ENCODE measurements at places on chromosomes 6 and 20.

GRCh38 chr6:88000713-88001112 lies 46.9 kb upstream of the SPACA1 start:
- no peak for DNase-seq

- peak; percentile 59 for DNase-seq
These were observed 559 bp downstream of the LAMA5 start for GRCh38 chr20:62366370-62367135.

GRCh38 chr6:170025935-170026750 lies 264.7 kb downstream of the DLL1 start:
- DNase-seq: peak; percentile 64

GRCh38 chr6:137286916-137287315 lies 67.7 kb upstream of the IFNGR1 start:
- DNase-seq: no peak

- DNase-seq: peak; percentile 63
These were observed 16.3 kb upstream of the UTRN start for GRCh38 chr6:144268794-144269349.

DNA sequence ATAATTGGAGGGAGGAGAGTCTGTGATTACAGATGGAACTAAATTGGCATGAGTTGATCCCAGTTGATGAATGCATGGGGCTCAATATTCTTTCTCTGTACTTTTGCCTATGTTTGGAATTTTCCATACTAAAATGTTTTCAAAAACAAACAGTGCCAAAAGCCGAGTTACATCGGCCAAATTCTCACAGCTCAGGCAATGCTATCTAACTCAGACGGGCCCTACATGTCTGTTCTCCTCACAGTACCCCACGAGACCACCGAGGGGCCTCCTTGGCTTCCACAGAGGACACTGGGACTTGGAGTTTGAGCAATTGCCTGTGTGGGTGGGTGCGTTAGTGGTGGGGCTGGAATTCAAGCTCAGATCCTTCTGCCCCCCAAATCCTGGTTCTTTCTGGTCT lies 413.2 kb downstream of the CDH26 start:
- DNase-seq: no peak

GRCh38 chr20:37636977-37637376 lies 56.9 kb upstream of the CTNNBL1 start:
- no peak for DNase-seq

DNA sequence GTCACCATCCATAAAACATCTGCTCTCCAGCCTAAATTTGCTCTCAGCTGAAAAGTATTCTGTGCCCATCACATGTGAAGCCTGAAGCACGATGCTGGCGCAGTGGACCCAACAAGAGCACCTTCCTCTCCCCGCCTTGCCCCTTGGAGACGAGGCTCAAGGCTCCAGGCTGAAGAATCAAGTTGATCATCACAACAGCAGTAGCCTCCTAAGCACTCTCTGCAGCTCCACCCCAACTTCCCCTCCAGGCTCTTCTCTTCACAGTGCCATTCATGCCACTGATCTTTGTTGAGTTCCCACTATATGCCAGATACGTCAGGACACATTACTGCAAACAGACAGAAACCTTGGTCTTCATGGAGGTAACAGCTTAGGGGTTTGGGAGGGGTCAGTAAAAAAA lies 41.6 kb upstream of the ZNF217 start:
- DNase-seq: no peak

GRCh38 chr6:41098366-41098765 lies 25.6 kb downstream of the NFYA start:
- DNase-seq: no peak

DNA sequence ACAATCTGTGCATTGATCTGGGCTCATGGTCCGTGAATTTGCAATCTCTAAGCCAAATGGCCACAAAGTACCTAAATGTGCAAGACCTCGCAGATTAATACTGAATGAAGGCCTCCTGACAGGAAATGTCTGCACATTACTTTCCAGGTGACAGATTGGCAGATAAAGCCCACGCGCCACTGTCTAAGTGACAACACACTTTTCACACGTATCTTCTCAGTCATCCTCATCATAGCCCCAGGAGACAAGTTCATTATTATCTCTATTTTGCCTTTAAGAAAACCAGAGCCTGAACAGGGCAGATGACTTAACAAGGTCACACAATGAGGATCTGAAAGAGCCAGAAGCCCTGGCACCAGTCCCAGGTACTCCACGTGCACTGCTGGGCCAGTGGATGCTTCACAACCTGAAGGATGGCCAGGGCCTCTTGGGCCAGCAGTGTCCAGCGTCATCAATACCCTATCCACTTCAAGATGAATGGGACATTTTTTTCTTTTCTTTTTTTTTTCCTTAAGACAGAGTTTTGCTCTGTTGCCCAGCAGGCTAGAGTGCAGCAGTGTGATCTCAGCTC lies 266.3 kb downstream of the PTPRT start:
- no peak for DNase-seq

DNA sequence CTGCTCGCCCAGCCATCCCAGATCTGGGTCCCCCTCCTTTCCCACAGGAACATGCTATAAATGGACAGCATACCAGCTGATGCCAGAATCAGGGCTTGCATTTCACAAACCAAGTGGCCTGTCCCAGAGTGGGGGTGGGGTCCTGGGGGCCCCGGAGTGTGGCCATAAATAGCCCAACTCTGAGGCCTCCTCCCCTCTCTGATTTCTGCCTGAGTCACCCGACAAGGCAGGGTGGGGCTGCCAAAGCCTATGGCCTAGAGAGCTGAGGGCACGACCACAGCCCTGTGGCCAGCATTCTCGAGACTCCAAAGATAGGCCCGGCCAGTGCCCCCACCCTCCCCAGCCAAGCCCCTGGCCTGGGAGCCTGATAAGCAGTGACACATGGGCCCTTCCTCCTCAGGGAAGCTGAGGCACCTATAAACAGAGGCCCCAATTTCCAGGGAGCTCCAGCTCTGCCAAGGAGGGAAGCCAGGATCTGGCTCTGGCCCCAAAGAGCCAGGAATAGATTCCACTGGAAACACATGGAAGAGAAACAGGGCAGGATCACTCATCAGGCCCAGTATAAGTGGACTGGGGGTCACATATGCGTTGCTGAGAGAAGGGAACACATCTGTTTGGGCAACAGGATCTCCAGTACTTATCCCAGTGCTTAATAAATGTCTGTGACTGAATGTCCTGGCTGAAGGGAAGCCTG lies 20.3 kb downstream of the SNTA1 start:
- peak; percentile 82 for DNase-seq

DNA sequence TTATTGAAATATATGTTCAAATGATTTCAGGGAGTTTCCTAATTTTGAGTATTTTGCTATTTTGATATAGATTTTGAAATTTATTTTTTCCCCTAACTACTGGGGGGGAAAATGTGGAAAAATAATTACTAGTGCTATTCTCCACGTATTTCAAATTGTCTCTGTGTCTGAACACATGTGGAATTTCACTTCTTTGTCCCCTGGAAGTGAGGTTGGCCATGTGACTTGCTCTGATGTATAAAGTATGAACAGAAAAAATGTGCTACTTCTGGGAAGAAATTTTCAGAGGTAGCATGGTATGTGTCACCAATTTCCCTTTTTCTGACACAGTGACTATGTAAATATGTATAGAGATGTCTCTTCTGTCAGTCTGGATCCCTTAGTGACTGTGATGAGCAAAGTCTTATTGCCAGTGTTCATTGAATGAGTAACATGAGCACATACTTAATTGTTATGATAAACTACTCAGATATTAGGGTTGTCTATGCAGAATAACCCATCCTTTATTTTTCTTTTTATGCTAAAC lies 215.4 kb upstream of the CCN2 start:
- DNase-seq: no peak

- no peak for DNase-seq
These were observed 15.1 kb downstream of the PDSS2 start for GRCh38 chr6:107444277-107444676.

DNA sequence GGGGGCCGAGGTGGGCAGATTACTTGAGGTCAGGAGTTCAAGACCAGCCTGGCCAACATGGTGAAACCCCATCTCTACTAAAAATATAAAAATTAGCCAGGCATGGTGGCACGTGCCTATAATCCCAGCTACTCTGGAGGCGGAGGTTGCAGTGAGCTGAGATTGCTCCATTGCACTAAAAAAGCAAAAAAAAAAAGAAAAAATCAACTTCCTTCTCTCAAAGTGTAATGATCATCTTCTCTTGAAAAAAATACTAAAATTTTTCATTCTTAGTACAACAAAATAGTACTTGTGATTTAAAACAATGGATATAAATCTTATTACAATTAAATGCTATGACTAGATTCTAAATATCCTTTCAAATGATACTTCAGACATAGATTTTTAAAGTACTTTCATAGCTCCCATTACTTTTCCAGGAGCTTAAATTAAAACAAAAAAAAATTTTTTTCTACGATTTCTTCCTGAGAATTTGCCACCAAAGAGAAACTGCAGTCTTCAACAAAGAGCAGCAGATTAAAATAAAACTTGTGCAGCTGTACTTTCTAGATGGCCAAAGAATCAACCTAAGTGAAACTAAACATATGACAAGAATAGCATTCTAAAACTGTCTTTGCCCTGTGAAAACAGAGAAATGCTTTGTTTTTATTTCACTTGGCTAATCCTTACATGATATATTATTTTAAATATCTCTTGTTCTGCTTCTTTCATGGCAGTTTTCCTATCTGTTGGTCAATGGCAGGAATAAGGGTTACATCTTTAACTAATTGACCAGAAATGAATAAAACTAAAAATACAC lies 75.2 kb downstream of the MAP3K5 start:
- DNase-seq: no peak

DNA sequence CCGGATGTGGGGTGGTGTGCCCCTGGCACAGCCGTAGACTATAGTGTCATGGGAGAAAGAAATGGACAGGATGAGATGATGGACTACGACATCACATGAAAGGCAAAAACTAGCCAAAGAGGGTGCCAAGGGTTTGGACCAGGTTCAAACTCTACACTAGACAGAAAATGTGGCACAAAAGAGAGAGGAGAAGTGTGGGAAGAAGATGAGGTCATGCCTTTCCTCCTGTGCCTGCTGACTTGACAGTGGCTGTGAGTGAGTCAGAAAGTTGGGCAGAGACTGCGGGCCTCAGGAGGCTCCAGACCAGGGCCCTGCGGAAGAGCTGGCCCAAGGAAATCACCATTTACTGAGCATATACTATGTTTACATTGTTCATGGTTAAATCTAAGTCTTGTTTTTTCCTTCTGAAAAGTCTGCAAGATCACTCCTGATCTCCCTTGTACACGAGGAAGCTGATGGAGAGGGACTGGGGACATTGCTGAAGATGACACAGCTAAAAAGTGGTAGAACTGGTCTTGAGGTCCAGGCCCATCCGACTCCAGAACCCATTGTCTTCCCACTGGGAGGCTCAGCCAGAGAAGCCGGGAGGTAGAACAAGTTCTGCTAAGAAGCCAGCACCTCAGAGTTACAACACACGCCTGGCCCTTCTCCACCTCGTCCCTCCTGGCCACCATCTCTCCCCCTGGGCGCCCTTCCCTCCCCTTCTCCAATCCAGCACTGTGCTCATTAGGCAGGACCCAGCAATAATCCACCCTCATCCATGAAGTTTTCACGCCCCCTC lies 35.6 kb downstream of the CNKSR3 start:
- no peak for DNase-seq

DNA sequence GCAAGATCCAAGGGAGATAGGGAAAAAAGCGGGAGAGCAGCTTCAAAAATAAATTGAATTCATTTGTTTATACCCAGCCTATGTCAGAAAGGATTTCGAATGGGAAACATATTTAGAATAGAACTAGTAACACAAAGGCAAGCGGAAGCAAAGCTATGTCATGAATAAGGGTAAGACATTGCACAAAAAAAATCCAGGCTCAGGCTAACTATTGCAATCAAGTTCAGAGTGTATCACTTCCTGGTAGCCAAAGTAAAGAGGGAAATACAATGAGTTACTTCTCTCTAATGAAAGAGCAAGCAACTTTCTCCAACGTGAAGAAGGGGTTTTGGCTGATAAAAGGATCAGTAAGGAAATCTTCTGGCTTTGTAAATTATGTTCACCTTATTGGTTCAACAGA lies 212.8 kb downstream of the ZMYND8 start:
- no peak for DNase-seq

GRCh38 chr20:24619212-24619611 lies 149.8 kb downstream of the SYNDIG1 start:
- no peak for DNase-seq

DNA sequence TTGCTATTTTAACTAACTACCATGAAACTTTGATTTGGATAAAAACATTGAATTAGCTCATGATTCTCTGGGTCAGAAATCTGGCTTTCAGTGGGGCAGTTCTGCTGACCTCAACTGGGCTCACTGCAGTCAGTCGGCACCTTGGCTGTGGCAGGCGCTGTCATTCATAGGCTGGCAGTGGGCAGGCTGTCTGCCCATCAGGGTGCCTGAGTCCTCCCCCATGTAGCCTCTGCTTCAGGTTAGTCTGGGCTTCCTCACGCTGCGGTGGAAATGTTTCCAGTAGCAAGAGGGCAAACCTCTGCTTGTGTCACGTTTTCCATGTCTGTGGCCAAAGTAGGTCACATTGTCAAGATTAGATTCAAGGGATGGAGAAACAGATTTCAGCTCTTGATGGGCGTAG lies 251.0 kb upstream of the TCF21 start:
- no peak for DNase-seq

DNA sequence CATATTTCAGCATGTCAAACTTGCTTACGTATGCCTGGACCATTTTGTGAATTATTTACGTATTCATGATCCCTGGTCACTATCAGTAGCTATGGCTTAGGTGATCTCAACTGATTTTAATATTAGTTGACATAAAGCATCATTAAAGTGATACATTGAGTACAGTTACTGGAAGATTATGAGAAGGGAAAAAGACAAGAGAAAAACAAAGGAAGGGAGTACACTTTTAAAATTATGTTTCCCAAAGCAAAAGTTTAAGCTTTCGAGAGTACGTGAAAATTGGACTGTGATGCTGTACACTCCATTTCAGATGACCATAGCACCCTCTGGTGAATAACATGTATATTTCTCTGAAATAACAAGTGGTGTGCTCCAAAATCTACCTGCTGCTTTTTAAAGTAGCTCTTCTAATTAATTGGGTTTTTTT lies 215.0 kb upstream of the HSF2 start:
- peak; percentile 61 for DNase-seq

DNA sequence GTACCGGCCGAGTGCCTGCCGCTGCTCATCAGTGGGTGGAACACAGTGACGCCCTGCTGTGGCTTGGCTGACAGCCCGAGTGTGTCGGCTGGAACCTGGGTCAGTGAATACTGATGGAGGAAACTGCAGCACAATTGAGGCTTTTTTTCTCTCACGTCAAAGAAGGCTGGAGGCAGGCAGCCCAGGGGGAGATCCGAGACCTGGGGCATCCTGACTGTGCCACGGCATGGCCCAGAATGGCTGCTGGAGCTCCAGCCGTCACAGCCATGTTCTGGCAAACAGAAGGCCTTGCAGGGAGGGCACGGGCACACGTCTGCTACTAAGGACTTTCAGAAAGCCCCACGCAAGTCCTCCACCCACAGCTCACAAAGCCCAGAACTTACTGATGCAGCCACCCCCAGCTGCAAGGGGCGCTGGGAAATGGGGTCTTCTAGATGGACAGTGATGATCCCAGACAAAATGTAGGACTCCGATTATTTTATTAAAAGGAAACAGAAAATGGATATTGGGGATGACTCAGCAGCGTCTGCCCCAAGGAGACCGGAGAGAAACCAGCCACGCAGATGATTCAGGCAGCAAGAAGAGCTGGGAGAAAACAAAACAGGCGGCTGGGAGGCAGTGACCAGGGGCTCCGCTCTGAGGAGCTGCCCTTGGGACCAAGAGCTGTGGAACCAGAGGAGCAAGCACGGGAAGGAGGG lies 140.0 kb downstream of the TAF4 start:
- no peak for DNase-seq

GRCh38 chr6:13495818-13496217 lies 8.4 kb upstream of the GFOD1 start:
- no peak for DNase-seq

- no peak for DNase-seq
These were observed 81.1 kb upstream of the PRDM1 start for GRCh38 chr6:106005013-106005412.

GRCh38 chr6:139872665-139873064 lies 498.2 kb upstream of the CITED2 start:
- no peak for DNase-seq

Measured in tongue (tissue), 3 donors.